ENCODE measurements at places on chromosomes 1 and 21.

- no peak for DNase-seq
Observed at GRCh38 chr1:230948301-230948700, 30.4 kb downstream of the TTC13 start.

GRCh38 chr1:1217621-1218523 lies 3.9 kb upstream of the TNFRSF4 start:
- no peak for DNase-seq

DNA sequence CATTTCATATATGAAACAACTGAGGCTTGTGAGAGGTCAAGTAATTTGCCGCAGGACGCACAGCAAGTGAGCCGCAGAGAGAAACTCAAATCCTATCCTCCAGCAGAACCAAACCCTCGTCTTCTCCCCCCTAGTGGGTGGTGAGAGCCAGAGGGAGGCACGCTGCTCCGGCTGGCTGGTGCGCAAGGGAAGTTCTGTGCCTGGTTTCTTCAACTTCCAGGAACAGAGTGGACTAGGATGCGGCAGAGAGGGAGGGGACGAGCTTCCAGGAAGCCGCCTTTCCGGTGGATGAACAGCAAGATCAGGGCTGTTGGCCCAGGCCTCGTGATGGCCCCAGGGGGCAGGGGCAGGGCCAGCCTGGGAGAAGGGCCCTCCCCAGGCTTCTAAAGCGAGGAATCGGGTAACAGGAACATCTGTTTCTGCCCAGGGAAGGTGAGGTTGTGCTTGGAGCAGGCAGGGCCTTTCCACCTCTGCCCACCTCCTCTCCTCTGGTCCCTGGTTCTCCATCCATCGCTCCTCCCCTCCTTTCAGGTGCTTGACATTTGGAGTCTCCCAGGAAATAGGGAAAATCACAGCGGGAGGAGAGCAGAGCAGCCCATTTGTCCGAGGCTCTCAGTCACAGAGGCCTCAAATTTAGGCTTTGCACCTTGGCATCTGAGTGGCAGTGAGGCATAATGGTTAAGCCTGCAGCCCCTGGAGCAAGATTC lies 16.8 kb upstream of the PDIK1L start:
- DNase-seq: peak; percentile 8

DNA sequence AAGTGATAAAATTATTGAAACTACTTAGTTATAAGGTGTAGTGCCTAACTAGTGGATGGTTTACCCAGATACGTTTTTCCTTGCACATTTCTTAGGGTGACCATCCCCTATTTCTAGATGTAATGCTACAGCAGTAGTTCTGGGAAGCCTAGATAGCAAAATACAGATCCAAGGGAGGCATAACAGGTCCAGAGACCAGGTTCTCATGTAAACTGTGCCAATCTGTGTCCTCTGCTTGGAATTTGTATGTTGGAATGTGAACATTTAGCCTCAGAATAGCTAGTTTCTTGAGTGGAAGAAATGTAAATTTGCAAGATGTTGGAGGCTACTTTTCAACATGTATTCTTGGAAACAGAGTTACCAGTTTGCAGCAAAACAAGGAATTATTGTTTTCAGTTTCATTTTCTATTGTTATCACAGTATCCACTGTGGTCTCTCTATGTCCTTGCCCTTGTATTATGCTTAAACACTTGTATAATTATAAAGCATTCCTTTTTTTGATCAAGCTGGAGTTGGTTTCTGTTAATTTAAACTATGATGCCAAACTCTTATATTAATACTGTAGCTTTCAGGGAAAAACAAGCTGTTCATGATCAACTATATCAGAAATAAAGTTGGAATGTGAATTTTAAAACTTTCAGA lies 102.0 kb upstream of the BRINP3 start:
- no peak for DNase-seq

DNA sequence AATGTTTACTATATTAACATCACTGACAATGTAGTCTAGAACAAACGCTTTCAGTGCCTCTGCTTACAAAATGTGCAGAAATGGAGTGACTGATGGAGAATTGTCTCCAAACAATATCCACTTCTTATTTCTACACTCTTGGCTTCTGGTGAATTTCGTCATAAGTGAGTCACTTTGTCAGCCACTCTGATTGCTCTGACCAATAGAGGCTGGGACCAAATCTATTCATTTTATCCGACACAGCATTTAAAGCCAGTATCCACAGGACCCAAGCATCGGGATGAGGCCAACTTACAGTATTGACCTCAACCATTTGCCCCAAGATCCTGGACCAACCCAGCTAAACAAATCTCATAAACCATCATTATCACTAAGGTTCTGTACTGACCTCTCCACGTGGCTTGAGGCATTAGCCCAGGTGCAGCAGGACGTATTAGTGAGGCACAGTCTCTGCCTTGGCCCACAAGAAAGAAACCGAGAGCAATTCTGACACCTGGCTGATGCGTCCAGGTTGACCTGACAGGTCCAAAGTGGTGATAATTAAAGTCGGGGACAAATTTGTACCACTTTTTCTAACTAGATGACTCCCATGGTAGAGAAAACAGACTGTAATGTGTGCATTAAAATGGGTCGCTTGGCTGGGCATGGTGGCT lies 53.3 kb upstream of the ERO1B start:
- DNase-seq: no peak

GRCh38 chr1:15051882-15052528 lies 101.5 kb upstream of the TMEM51 start:
- DNase-seq: peak; percentile 6

GRCh38 chr1:156905651-156906050 lies 12.1 kb downstream of the PEAR1 start:
- DNase-seq: no peak

DNA sequence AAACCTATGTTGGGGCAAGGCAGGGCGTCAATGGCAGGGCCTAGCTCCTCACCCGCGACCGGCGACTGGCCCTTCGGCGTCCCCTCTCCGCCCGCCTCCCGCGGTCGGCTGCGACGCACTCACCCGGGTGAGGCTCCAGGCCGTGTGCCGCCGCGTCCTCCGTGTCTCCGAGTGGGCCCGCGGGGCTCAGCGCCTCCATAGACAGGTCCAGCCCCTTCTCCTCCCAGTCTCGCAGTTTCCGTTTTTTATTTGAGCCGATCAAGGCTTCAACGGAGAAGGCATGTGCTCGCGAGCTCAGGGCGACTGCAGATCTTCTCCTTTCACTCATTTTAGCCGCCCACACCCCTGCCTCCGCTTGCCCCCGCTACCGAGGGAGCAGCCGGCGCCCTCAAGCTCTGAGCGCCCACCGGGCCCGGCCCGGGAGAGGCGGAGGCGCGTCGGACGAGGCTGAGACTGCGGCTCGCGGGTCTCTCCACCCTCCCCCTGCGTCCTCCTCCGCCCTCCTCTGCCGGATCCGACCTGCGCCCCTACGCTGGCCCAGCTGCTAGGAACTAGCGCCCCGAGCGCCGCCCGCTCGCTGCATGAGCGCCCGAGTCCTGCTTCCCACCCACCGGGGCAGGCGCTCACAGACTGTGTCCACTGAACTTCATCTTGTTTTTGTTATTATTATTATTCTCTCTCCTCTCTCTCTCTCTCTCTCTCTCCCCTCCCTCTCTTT lies 516 bp downstream of the TBX15 start:
- DNase-seq: no peak

Measured in fibroblast of skin of scalp (primary cell).